H4 (cell line): ENCODE measurements at places on chromosomes 16 and 17. TPM values are rescaled to one million over a fixed set of nuclear protein-coding genes. Genes with fewer than 3 reads are reported as not detected.
A peak's percentile ranks its signal among the peaks of the same experiment; 100 is the strongest.

The MPV17L gene
- not detected in 2 replicates for total RNA-seq

The MTSS2 gene
- 8.6 and 13.9 TPM in 2 replicates for total RNA-seq

The TEKT5 gene
- total RNA-seq: not detected in 2 replicates

The UBE2G1 gene
- 46.1 and 48.8 TPM in 2 replicates for total RNA-seq

The ERAL1 gene
- 23.4 and 37.5 TPM in 2 replicates for total RNA-seq

The ALOX15B gene
- not detected in 2 replicates for total RNA-seq

- DNase-seq: no peak
Measured at GRCh38 chr16:89134269-89134668, 37.3 kb upstream of the CDH15 start.

DNA sequence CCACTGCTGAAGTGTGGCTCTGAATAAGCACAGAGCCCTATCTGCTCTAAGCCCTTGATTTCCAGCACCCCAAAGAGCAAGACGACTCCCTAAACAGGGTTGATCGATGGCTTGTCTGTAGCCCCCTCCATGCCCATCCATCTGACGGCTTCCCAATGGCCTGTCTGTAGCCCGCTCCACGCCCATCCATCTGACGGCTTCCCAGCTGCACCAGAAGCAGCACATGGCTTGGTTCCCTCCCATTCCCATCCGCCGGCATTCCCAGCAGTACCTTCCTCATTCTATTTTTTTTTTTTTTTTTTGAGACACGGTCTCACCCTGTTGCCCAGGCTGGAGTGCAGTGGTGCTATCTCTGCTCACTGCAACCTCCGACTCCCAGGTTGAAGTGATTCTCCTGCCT lies 64.5 kb downstream of the RBFOX3 start:
- no peak for DNase-seq

- DNase-seq: no peak
Measured at GRCh38 chr16:85829751-85830445, 30.4 kb downstream of the COX4I1 start.

DNA sequence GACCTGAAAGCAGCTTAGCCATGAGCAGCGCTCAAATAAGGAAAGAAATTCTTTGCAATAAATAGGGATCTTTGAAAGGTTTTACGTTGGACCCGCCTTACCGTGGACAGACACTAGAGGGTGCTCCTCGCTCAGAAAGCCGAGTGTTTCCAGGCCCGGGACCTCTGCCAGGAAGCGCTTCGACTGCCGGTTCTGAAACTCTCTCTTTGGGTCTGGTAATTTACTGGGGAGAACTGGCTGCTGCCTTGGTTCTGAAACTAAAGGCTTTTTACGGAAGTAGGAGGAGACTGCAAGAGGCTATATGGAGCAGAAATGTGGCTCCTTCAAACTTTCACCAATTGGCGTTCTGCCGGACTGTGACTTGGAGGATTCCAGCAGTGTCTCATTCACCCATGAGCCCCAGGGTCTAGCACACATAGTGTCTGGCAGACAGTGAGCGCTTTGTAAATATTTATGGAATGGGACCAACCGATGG lies 45.6 kb upstream of the HOXB9 start:
- DNase-seq: peak; percentile 88

DNA sequence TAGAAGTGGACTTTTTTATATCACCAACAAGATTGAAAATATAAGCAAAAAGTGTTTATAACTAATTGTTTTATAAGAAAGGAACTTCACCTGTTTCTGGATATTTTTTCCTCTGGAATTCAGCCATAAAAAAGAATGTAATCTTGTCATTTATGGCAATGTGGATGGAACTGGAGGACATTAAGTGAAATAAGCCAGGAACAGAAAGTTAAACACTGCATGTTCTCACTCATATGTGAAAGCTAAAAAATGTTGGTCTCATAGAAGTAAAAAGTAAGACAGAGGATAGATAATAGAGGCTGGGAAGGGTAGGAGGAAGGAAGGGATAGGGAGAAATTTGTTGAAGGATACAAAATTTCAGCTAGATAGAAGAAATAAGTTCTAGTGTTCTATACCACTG lies 67.6 kb downstream of the NFAT5 start:
- DNase-seq: no peak

GRCh38 chr16:88649924-88650748 lies 717 bp downstream of the CYBA start:
- no peak for DNase-seq

DNA sequence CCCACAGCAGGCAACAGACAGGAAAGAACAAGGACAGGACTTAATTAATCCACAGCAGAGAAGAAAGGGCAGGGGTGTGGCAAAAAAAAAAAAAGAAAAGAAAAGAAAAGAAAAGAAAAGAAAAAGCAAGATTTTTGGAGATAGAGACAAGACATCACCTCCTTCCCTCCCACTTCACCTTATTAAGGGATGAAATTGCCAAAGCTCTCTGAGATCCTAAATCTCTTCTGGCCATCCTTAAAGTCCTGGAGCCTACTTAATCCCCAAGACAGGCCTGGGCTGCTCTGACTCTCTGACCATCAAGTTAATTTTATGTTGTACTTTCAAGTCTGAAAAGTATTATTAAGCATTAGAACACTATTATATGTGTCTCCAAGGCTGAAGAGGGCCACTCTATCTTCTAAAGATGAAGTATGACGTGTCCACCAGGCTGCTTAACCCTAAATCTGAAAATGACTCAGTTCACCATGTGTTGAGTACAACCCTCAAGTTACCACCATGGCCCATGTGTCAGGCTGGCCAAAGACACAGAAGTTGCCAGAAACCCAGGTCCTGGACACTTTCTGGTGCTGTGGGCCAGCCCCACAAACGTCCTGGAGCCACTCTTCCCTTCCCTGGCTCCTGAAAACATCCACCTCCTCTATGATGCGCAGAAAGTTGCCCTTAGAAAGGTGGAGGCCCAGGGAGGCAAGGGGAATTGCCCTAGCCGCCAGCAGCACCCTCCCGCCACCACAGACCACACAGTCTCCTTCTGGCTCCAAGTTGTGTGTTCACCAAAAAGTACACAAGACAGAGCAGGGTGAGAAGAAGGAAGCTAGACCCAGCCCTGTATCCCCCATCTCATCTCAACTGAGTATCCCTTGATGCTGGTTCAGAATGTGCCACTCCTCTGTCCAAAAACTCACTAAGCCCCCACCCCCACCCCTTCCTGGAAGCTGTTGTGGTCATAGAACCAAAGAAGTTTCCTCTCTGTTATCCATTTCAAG lies 2.7 kb downstream of the SOCS1 start:
- no peak for DNase-seq

GRCh38 chr17:1870592-1870991 lies 40.8 kb downstream of the RPA1 start:
- no peak for DNase-seq

DNA sequence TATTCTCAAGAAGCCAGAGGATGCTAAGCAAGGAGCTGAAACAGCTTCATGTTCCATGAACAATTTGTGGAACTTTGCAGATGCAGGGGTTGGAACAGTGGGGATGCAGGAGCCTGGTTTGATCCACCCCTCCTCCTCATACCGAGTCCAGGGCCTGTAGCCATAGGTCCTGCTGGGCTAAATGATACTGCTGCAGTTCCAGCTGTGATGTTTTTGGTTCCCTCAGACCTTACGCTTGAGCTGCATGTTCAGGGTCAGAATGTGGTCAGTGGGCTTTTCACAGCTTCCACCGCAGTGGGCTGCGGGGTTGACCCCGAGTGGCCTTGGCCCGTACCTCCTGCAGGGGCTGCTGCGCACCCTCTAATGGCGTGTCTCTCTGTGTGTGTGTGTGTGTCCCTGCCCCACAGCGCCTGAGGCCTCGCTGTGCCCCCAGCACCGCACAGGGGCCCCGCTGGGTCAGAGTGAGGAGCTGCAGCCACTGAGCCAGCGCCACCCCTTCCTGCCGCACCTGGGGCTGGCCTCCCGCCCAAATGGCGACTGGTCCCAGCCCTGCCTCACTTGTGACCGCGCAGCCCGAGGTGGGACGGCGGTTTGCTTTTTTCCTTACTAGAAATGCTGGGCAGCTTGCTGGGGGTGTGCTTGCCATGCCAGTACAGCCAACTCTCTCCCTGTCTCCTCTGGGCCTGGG lies 48.2 kb downstream of the EPN2 start:
- no peak for DNase-seq

DNA sequence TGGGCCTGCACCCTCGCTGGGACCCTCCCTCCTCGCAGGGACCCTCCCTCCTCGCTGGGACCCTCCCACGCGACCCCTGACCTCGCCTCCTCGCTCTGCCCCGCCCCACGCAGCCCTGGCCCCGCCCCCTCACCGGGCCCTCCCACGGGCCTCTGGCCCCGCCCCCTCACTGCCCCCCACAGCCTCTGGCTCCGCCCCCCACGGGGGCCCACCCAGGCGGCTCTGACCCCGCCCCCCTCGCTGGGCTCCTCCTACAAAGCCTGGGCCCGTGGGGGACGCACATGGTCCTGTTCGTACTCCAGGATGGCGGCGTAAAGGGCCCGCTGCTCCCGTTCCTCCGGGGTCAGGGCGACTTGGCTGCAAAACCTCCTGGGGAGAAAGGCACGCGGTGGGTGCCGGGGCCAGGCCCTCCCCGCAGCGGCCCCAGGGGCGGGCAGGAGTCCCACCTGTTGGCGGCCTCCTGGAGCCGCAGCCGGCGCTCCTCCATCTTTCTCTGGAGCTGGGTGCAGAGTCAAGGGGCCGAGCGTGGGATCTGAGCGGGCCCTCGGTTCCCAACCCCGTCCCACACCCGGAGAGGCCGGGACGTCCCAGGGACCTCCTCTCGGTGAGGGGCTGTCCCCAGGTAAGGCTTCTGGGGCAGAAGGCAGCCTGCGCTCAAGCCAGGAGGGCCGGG lies 9.0 kb downstream of the VPS9D1 start:
- DNase-seq: no peak

DNA sequence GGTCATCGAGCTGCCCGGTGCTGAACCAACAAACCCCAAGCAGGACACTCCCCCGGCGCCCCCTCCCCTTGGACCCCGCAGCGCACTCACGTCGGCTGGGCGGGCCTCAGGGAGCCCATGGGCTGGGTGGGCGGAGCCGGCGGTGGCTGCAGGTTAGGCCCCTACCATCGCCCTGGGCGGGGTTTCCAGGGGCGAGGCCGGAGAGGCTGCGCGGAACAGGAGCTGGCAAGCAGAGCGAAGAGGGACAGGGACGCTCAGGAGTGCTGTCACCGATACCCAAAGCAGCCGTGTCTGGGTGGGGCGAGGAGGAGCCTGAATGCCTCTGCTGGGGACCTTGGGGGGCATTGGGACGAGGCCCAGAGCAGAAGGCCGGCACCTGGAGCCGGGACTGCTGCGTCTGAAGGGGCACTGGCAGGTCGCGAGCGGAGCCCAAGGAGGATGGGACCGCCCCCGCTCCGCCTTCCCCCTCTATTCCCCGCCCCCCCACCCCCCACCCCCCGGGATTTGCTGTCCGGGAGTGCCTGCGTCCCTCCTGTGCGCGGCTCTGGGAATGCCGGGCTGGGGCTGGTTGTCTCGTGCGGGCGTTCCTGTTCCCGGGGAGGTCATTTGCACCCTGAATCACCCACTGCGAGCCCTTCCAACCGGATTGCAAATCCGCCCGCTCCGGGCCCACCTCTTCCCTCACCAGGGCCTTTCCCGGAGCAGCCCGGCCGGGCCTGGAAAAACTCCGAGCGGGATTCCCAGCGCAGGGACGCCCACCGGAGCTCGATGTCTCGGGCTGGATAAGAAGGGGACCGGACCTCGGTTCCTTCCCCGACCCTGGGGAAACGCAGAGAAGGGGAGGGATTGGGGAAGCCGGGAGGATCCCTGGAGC lies 902 bp downstream of the ARHGAP27 start:
- DNase-seq: no peak

- no peak for DNase-seq
Measured at GRCh38 chr17:30340801-30341356, 7.0 kb upstream of the TMIGD1 start.

DNA sequence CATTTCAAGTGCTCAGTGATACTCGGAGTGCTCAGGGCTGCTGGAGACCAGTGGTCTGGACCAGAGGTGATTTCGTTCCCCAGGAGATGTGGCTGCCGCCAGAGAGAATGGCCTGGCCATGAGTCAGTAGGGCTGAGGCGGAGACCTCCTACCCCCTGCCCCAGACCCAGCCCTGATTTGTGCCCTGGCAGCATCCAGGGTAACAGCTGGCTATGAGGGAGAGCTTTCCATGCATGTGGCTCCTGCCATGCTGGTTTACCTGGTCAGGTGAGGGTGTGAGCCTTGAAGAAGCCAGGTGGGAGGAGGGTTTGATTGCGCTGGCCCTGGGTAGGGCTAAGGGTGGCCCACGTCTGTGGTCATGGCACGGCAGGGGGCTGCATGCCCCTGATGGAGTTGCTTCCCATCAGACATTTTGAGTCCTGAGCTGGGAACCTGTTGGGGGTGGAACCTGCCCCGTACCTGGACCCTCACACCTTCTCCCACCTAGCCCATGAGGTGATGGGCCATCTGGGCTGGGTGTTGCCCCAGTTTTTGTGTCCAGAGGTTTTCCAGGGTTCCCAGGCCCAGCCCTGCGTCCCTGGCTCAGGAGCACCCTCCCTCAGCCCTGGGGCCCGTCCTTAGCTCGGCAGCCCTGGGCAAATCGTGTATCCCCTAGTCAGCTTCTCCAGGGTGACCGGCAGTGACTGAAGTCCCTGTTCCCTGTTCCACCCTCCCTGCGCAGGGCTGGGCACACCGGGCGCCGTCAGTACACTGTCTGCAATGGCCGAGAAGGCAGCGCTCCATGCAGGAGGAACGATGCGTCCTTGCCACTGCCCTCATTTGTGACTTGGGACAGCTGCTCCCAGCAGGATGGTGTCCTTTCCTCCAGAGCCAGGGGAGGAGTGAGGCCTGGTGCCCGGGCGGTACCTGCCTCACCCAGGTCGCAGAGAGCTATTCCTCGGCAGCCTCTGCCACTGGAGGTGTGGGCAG lies 9.0 kb upstream of the CSNK1D start:
- DNase-seq: no peak

DNA sequence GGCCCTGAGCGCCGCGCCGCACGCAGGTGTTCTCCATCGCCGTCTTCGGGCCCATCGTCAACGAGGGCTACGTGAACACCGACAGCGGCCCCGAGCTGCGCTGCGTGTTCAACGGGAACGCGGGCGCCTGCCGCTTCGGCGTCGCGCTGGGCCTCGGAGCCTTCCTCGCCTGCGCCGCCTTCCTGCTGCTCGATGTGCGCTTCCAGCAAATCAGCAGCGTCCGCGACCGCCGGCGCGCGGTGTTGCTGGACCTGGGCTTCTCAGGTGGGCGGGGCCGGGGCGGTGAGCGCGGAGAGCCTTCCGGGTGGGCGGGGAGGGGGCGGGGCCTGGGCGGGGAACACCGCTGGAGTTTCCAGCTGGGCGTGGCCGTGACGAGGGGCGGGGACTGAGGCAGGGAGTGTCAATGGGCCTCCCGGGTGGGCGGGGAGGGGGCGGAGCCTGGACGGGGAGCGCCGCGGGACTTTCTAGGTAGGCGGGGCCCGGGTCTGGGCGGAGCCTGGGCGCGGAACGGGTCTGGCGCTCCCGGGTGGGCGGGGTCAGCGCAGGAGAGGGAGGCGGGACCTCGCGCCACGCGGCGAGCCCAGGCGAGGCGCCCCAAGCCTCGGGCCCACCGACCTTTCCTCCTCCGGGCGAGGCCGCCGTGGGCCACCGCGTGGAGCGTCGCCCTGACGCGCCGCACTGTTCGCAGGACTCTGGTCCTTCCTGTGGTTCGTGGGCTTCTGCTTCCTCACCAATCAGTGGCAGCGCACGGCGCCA lies 2.4 kb downstream of the SYNGR3 start:
- no peak for DNase-seq

- DNase-seq: no peak
Measured at GRCh38 chr17:12789481-12790248, at the start of gene ARHGAP44. Gene ARHGAP44 (plus strand): TSS chr17:12789498. CDS start chr17:12789839, 341 bp downstream.
